Stimulated activated CD4-positive, alpha-beta T cell treated with anti-CD3 and anti-CD28 coated beads, Interleukin-12 subunit alpha, Interleukin-12 subunit beta, amount 100 ng/mL, for 48 hours (primary cell): ENCODE measurements at places on chromosomes 5 and 9.

GRCh38 chr5:115509547-115509946, 35.0 kb downstream of the FEM1C start:
- no peak for DNase-seq

GRCh38 chr9:38079461-38080031, 10.5 kb upstream of the SHB start:
- no peak for DNase-seq

DNA sequence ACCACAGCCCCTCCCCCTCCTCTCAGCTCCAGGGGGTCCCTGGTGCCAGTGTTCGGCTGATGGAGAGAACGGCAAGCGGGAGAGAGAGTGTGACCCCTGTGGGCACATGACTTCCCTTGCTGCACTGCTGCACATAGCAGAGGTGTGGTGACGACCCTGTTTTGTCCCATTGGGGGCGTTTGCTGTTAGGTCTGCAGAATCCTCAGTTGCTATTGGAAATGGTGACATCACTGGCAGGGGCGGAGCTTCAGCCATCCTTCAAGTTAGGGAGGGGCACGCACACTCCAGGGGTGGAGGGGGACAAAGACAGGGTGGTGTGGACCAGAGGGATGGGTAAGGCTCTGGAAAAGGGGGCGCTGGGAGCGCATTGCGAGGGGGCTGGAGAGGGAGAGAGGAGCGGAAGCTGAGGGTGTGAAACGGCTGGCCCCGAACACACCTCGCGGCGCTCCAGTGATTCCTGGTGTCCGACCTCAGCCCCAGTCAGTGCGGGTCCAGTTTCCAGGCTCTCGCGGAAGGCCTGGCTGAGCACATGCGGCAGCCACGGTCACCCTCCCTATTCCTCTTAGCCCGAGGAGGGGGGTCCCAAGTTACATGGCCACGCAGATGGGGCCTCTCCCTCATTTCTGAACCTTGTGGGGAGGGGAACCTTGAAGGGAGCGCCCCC, 764 bp upstream of the GRIN1 start:
- no peak for DNase-seq

DNA sequence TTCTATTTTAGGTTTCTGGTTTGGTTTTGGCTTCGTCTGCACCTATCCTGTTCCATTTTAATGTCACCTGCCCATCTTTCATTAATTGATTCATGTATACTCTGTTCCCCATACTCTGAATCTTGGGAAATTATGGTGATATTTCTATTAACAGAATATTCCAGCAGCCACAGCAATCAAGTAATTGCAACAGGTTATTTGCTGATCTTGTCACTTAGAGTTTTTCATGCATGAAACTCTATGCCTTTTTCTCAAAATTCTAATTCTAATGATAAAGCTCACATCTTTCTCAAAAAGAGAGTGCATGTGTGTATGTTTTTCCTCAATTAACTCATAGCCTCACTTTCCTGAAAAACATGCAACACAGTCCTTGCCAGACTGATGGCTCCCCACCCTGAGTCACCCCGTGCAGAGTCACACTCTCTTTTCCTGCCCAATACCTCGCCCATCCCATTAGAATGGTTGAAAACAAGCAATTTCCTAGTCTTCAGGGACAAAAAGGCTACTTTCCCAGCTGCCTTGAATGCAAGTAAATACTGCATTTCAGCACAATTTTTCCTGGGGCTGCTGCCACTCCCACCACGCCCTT, 15.6 kb downstream of the GFRA3 start:
- no peak for DNase-seq
